ENCODE measurements at places on chromosomes 2 and 18.
A peak's percentile ranks its signal among the peaks of the same experiment; 100 is the strongest.

DNA sequence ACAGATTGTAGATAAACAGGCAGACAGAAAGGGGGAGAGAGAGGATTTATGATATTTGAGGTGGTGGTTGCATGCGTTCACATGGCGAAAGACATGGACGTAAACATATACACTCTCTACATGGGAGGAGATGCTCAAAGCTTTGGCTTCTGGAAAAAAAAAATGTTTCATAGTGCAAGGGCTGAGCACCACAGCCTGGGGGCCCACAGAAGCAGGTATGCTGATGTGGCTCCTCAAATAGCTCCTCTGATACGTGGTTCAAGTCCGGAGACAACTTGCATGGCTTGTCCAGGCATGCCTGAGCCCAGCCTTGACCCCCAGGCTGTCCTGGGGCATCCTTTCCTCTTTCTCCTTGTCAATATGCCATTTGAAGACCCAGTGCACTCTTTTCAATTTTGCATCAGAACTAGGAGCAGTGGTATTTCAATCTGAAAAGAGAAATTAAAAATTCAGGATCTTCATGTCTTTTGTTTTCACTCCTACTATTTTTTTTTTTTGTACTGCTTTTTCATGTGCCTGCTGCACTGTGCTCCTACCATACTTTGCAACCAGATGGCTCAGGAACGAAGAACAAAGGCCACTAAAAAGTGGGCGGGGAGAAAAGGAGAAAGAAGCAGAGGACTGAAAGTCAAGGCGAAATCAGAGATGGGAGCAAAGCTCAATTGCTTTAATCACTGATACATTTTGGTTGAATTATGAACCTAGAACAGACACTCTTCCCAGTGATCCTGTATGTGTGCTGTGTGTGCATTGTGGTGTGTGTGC lies 495.7 kb upstream of the TCF4 start:
- peak; percentile 35 for DNase-seq

DNA sequence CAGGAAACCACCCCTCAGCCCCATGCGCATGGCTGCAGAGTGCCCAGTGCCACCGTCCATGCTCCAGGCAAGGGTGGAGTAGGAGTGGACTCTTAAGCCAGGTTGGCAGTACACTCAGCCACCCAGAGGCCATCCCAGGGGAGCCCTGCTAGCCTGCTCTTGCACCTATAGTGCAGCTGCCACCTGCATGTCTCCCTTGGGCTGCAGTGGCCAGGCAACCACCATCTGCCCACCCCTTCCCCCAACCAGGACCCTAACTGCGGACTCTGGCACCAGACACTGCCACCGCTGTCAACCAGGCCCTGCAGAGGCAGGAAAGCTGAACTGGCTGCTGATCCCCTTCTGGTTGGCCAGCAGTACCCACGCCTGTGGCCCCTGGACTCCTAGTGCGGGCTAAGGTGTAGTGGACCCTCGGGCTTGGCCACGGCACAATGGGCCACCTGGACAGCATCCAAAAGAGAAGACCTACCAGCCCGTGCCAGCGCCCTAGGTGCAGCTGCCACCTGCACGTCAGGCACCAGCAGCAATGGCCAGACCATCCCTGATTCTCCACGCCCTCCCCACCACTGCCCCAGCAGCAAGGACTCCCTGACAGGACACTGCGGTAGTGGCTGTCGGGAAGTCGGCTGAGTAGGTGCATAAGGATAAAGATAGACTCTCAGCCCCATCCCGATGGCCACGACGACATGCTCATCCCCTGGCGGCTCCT lies 72.8 kb downstream of the RPIA start:
- no peak for DNase-seq

DNA sequence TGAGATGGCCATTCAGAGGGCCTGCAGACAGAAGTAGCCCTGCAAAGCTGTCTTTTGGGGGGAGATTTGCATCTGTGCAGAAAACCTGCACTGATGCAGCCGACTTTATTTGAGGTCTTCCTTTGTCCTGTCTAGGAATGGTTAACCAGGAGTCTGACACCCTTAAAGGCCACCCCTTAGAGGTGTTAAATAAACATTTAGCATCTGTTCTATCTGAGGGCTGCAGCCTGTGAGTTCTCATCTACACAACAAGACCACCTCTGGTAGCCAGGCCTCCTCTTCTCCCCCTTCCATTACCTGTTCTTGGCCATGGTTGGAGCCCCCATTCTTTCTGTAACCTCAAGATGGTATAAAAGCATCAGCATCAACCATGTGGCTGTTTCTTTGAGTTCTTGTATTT lies 214.4 kb upstream of the HS6ST1 start:
- DNase-seq: no peak

DNA sequence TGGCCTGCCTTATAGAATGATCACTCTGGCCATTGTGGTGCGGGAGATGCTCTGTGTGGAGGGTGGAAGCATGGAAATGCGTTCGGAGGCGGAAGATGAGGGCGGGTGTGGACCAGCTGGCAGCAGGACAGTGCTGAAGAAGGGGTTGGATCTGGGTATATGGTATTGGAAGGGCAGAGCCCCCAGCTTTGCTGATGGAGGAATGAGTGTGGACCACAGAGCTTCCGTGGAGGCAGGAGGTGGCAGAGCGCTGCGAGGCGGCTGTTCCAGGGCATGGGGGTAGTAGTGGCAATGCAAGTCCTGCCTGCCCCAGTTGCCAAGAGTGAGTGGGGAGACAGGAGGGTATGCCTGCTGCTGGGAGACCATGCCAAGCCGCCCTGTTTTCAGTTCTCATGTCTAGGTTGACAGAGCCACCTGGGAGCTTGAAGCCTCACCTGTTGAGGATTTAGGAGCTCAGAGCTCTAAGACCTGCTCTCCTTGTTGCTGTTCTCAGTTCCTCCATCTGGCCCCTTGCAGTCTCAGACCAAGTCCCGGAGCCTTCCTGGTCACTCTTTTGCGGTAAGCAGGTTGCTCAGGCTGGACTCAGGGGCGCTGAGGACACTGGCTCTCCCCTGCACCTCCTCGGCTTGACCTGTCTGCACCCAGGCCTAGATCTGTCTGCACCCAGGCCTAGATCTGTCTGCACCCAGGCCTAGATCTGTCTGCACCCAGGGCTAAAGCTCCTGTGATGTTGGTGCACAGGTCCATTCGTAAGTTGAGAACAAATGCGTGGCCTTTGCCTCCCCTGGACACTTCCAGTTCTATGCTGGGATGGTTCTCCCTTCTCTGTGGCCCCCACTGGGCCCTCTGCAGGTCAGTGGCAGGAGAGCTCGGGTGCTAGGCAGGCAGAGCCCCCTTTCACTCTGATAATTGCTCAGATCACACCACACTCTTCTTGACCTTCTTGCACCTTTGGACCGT lies 290.5 kb upstream of the HS6ST1 start:
- no peak for DNase-seq

- no peak for DNase-seq
These were observed 53.0 kb upstream of the ROCK1 start for GRCh38 chr18:21164548-21165095.

DNA sequence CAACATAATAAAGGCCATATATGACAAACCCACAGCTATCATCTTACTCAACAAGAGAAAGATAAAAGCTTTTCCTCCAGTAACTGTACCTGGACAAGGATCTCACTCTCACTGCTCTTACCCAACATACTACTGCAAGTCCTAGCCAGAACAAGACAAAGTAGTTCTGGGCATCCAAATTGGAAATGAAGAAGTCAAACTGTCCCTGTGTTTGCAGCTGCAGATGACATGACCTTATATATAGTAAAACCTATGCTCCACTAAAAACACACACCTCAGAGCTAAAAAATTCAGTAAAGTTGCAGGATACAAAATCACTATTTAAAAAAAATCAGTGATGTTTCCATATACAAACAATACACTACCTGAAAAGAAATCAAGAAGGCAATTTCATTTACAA lies 32.2 kb downstream of the USP34 start:
- no peak for DNase-seq

DNA sequence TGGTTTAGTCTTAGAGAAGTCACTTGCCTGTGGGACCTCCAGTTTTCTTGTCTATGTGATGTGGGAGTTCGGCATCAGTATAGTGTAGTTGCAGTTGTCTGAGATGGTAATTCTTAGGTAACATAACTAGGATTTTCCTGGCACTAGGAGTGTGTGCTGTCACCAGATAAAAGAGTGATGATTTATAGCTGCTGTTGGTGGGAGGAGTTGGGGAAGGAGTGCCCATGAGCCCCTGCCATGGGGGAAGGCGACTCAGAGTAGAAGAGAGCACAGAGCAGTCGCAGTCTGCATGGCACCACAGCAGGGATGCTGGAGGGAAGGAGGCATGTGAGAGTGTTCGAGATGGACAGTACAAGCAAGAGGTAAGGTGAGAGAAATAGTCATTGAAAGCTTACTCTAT lies 38.7 kb downstream of the ATP9B start:
- no peak for DNase-seq

- no peak for DNase-seq
These were observed 22.6 kb upstream of the PROKR1 start for GRCh38 chr2:68620772-68621171.

DNA sequence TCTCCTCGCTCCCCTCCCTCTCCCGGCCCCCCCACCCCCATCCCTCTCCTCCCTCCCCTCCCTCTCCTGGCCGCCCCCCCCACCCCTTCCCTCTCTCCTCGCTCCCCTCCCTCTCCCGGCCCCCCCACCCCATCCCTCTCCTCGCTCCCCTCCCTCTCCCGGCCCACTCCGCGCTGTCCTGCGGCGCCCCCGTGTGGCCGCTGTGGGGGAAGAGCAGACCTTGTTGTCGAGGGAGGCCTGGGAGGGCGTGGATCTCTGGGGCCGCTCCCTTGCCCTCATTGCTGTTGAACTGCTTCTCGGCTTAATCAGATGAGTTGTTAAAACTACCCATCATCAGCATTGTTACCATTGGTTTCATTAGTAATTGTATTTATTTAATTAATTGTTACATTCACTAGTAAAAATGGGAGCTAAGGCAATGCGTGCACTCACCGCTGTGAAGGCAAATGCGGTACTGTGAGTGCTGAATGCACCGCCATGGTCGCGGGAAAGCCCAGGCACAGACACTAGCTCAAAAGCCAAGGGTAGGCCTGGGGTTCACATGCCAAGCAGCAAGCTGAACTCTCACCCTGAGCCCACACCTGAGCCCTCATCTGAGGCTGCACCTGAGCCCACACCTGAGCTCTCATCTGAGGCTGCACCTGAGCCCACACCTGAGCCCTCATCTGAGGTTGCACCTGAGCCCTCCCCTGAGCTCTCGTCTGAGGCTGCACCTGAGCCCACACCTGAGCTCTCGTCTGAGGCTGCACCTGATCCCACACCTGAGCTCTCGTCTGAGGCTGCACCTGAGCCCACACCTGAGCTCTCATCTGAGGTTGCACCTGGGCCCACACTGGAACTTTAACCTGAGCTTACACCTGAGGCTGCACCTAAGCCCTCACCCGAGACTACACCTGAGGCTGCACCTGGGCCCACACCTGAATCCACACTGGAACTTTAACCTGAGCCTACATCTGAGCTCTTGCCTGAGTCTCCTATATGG lies 8.8 kb downstream of the RTP5 start:
- DNase-seq: peak; percentile 81

DNA sequence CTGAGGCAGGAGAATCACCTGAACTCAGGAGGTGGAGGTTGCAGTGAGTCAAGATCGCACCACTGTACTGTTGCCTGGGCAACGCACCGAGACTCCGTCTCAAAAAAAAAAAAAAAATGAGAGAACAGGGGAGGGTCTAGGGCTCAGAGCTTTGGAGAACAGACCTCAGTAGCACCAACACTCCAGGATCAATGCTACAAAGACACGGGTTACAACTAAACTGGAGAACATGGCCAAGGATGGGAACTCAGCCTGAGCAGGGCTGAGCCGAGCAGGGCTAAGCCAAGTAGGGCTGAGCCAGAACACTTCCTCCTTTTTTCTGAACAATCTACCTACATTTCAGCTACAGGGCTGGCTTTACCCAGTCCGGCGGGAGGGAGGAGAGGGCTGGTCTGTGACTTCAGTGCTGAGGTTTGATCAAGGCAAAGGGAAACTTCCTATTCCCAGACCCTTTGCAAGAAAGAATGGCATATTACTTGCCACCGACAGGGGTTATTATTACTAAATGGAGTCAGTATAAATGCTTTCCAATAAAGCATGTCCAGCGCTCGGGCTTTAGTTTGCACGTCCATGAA lies 2.9 kb upstream of the CASP8 start:
- no peak for DNase-seq

DNA sequence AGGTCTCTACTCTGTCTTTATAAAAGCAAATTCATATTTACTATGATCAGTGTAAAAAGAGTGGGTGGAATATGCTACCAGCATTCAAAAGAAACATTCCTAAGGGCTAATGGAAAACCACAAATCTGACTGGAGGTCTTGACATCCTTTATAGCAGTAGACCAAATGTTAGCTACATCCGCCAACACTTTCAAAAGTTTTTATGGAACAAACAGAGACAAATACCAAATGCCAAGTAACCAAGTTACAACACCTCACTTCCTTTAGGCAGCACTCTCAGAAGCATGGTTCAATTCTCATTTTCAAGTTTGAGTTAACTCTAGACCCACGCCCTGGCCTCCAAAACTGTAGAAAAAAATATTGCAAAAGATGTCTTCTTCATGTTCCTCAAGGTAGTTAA lies 78.3 kb upstream of the SETBP1 start:
- no peak for DNase-seq

- no peak for DNase-seq
These were observed 36.0 kb downstream of the LBH start for GRCh38 chr2:30267161-30267975.

DNA sequence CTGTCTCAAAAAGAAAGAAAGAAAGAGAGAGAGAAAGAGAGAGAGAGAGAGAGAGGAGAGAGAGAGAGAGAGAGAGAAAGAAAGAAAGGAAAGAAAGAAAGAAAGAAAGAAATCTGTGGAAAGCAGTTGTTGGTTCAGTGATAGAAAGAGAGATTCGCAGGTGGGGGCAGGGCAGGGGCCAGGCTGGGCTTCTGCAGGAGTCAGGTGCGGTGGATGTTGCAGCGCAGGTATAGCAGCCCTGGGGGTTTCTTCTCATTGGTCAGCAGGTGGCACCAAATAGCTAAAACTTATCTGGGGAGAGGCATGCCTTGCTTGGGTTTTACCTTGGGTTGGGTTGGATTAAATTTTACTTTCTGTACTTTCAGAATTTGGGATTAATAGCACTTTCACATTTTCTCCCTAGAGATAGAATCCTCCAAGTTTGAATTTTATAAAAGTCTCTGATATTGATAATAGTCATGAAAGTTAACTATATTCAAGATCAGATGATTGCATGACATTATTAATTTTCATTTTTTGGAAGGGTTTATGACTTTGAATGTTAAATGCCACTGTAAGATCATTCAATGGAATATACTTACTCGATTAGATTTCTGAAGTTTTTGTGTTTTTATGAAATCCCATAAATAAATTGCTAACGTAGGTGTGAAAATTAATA lies 66.6 kb downstream of the SPTBN1 start:
- no peak for DNase-seq

- DNase-seq: no peak
These were observed 231.7 kb downstream of the KLHL29 start for GRCh38 chr2:23616630-23617029.

DNA sequence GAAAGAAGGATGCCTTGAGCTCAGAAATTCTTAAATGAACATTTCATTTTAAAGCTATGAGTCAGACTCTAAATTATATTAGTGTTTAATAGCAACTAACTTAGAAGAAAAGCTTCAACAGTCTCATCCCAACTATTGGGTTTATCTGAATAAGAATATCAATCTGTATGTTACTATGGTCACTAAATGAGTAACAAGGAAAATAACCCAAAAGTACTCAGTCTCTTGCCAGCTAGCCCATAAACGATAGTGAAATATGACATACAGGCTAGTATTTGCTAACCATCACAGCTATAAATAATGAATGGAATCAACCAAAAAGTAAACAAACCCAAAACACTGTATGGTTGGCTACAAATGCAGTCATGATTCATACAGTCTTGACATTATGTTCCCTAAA lies 174.9 kb downstream of the RAB3GAP1 start:
- DNase-seq: no peak

- DNase-seq: no peak
These were observed 85.0 kb upstream of the SEC11C start for GRCh38 chr18:59054496-59055287.

GRCh38 chr2:72115110-72116080 lies 32.3 kb downstream of the CYP26B1 start:
- no peak for DNase-seq
